ENCODE measurements at places on chromosomes 1 and 21.

- DNase-seq, result no peak
Measured at GRCh38 chr1:205192287-205192686, 19.2 kb downstream of the DSTYK start.

DNA sequence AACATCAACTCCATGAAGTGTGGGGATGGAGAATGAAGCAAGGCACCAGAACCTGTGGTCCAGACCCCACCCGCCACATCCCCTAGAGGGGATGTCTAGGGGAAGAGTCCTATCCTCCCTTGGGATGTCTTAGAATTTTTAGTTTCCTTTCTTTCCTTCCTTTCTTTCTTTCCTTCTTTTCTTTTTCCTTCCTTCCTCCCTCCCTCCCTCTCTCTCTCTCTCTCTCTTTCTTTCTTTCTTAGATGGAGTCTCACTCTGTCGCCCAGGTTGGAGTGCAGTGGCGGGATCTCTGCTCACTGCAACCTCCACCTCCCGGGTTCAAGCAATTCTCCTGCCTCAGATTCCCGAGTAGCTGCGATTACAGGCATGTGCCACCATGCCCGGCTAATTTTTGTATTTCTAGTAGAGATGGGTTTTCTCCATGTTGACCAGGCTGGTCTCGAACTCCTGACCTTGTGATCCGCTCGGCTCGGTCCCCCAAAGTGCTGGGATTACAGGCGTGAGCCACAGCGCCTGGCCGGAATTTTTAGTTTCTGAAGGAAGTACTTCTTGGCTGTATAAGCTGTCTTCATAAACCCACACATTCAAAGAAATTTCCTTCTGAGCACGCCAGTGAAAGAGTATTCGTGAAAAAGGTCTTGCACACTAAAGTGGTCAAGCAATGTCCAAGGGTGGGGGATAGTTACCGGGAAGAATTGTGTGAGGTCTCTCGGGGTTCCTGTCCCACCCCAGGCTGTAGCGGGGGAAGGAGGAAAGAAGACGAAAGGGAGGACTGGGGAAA, 20.8 kb upstream of the LEFTY2 start:
- no peak for DNase-seq

- DNase-seq, result no peak
Measured at GRCh38 chr1:224617410-224618355, 1.6 kb downstream of the CNIH3 start.

GRCh38 chr1:62832276-62832675, 48.3 kb downstream of the ATG4C start:
- DNase-seq, result no peak

GRCh38 chr21:20949884-20950283, 48.3 kb upstream of the NCAM2 start:
- no peak for DNase-seq

- peak; percentile 84 for DNase-seq
Measured at GRCh38 chr1:21293537-21294265, 3.4 kb upstream of the ECE1 start.

- DNase-seq, result no peak
Measured at GRCh38 chr1:218845589-218845988, 328.1 kb upstream of the LYPLAL1 start.

- DNase-seq, result no peak
Measured at GRCh38 chr1:37055631-37056030, 21.3 kb upstream of the GRIK3 start.

DNA sequence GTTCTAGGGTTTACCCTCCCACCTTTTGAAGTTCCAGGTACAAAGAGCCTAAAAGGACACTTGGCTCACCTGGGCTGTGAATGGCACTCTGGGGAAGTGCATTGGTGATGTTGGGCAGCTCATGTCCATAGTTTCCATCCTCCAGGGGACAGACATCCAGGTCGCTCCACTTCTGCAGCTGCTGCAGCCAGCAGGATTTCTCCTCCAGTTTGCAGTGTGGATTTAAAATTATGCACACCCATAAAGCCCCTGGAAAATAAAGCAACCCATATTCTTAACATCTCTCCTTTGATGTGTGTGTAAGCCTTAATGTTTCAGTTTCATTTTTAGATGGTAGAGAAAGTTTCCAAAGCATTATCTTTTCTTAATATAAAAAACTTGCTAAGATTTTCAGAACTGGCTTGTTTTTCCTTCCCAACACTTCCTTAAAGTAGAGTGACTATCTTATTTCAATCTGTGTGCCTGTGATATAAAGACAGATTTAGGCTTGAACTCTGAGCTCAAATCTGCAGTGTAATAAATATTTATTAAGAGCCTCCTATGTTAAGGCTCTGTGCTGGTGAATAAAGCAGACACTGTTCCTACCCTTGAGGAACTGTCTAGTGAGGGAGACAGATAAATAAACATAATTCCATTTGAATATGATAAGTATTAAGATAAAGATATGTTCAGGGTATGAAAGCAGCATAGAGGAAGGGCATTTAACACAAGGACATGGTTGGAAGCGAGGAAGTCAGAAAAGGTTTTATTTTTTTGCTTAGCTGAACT, 39.1 kb downstream of the UROD start:
- DNase-seq, result peak; percentile 11

DNA sequence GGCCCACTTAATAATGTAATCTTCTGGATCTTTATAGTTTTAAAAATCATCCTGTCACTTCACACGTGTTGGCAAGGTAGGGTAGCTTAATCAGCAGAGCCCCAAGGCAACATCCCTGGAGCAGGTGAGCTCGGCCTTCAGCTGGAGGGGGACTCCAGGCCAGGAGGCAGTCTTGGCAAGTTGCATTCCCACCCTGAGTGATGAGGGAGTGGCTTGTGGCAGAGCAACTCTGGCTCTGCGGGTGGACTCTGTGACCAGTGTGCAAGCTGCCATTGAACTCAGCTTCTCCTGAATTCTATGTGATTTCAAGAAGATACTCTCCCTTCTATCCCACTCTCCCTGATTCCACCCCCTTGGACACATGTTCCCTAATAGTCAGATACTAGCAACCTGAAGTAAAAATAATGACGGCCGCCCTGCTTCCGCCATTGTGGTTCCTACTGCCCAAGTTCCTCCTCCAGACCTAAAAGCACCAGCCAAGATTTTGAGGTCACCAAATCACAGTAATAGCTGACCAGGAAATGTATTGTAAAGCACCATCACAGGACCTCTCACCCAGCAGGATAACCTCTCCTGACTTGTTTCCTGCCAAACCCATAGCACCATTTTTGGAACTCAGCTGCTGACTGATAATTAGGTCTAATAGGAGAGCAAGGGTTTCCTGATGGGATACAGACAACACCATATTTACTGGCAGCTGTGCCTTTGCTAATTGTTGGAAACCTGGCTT, 11.5 kb upstream of the LYST start:
- DNase-seq, result no peak

DNA sequence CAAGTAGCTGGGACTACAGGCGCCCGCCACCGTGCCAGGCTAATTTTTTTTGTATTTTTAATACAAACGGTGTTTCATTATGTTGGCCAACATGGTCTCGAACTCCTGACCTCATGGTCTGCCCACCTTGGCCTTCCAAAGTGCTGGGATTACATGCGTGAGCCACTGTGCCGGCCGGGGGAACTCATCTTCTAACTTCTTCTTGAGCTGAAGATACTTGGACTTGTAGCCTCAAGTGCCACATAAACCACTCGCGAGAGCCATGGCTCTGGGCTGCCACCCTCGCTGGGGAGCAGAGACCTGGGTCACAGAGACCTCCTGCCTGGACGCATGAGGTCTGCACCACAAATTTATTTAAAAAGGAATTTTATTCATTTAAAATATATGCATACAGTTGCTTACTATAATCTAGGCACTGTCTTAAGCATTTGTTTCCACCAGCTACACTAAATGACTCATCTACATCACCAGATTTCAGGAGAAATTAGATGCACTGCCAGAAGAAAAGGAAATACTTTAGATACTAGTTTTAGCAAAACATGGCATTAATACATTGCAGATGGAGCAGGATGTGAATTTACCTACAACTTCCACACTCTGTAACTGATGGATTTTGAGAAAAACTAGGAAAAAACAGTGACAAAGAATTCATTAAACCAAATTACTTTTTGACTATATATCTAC, 29.9 kb upstream of the PUM1 start:
- no peak for DNase-seq

- peak; percentile 10 for DNase-seq
Measured at GRCh38 chr1:66350001-66350547, 183.9 kb upstream of the SGIP1 start.

DNA sequence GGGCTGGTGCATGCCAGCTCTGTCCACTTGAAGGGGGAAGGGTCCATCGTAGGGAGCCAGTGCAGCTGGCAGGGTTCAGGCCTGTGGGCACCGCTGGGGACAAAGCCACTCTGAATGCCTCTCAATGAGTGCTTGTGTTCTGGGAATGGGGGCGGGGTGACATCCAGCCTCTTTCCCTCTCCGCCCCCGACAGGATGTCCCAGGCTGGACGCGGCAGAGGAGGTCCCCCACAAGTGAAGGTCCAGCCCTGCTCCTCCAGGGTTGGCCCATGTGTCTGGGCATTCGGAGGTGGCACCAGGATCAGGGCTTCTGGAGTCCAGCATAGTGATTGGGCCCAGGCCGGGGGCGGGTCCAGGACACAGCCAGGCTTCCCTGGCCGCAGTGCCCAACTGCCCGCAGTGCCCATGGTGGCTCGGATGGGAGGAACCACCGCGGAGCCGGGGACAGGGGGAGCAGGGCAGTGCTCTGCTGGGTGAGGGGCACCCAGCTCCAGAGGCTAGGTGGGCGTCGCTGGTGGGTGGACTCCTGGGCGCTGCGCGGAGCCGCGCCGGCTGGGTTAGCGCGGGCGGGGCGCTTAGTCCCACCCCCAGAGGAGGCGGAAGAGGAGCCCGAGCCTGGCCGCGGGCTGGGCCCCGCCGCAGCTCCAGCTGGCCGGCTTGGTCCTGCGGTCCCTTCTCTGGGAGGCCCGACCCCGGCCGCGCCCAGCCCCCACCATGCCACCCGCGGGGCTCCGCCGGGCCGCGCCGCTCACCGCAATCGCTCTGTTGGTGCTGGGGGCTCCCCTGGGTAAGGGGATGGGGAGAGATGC, at the start of gene SHISA4:
Gene SHISA4 (plus strand): TSS at position 617 of the 808 bp plus-strand sequence. CDS start 97 bp downstream, at position 714.
- peak; percentile 48 for DNase-seq

GRCh38 chr1:236168716-236169429, 26.5 kb downstream of the GPR137B start:
- DNase-seq, result peak; percentile 77

DNA sequence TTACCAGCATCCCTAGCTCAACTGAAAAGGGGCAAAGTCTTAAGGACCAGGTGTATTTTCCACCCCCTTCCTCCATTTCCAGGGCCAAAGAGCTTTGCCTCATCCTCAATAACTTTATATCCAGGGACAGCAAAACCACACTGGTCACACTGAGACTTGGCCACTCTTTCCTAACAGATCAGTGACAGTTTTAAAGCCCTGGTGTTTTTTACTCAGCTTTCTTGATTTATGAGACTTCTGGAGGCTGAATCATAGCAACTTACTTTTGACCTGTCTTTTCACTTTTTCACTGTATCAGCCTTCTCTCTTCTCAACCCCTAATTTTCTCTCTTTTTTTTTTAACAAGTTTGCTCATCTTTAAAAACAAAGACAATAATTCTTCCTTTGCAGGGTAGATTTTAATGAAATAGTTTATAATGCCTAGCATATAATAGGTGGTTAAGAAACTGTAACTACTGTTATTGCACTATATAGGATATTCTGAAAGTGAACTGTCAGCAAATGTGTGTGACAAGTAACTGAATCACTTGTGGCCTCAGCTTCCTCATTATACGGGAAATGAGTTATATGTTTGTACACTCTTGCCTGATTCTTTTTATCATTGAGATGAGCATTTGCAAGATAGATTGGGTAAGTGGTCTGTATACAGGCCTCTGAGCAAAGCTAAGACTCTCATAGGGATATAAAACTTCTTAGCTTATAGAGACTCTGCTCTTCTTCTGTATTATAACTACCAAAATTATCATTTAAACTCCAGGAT, 19.7 kb upstream of the DYNLT5 start:
- peak; percentile 73 for DNase-seq

- no peak for DNase-seq
Measured at GRCh38 chr1:58975888-58976287, 192.0 kb upstream of the JUN start.

DNA sequence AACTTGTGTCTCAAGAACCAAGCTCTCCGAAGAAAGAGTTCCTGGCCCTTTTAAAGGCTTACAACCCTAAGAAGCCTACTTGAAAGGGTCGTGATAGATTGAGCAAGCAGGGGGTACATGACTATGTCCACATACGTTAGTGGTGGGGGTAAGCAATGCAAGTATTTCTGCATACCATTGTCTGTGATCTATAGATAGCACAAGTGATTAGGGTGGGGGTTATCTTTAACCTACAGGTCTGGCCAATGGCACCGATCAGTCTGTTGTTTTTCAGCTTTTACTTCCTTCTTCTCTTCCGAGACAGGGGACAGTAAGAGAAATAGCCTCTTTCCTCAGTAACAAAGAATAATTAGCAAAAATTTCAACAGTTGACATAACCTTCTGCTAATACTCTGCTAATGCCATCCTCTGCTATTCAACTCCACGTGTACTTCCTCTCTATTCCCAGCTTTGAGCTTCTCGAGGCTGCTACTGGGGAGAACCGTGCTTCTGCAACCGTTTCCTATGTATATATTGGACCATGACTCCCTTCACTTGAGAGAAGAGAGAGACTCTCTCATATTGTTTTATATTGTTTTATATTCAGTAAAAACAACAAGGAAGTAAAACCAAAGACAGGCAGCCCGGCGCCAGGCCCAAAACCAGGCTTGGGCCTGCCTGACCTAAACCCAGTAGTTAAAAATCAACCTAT, 727.7 kb upstream of the NCAM2 start:
- no peak for DNase-seq

- peak; percentile 78 for DNase-seq
Measured at GRCh38 chr1:31753707-31754349, 10.3 kb downstream of the ADGRB2 start.

- no peak for DNase-seq
Measured at GRCh38 chr1:236491469-236492136, 32.2 kb upstream of the LGALS8 start.

- peak; percentile 24 for DNase-seq
Measured at GRCh38 chr1:173862769-173863223, 5.0 kb downstream of the GAS5 start.

- no peak for DNase-seq
Measured at GRCh38 chr1:168980656-168981055, 125.8 kb upstream of the ATP1B1 start.

- no peak for DNase-seq
Measured at GRCh38 chr1:102365071-102365470, 368.3 kb upstream of the OLFM3 start.

DNA sequence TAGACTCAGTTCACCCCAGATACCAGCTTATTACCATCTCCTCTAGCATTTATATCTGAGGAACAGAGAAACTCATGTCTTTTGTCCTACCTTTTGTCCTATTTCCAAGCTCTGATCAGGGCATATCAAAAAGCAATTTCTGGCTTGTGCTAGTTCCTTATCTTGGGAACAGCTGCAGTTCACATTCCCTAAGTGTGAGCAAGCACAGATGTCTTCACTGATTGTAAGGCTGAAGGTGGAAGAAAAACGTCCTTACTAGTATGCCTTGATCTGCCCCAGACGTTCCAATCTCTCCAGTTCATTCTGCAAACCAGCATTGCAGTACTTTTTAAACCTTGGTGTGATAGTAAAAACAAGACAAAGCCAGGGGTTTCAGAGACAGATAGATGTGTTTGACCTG, 139.8 kb downstream of the NCAM2 start:
- DNase-seq, result no peak
